ENCODE measurements at places on chromosomes 1 and 21.

DNA sequence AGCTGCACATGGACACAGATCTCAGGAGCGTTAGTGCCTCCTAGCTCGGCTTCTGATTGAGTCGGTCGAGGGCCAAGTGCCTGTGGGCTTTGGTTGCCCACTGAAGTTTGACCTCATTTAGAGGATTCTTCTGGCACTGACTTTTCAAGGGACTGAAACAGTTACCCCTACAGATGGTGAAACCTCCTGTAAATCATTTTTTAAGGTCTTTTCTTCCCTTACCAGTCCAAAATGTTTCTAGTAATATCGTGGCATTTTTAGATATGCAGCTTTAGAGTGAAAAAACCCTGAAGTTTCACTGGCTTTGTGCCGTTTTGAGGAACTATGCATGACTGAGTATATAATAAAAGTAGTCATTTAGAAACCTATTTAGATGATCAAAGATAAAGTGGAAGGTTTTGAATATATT is 34.7 kb upstream of the L1TD1 start:
- no peak for DNase-seq

DNA sequence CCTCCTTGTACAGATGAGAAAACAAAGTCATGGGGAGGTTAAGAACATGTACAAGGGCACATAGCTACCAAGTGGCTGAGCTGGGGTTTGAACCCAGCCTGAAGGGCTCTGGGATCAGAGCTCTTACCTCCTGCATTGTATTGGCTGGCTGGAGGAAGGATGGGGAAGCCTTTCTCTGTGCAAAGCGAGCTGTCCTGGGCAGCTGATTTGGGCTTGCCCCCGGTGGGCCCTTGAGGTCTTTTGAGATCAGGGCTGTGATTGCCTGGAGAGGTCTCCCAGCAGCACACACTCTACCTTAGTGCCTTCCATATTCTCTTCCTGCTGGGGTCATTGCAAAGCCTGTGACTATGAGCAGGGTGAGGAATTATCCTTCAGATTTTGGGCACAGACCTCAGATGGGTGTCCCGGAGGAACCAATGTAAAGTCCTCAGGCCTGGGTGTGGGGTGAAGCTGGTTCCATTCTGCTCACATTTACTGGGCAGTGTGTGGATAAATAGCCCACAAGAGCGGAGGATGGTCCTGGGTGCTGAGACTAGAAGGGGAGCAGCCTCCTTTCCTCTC is 53.3 kb upstream of the EPS8L3 start:
- no peak for DNase-seq

- no peak for DNase-seq
Measured at GRCh38 chr1:169025412-169025811, 81.1 kb upstream of the ATP1B1 start.

GRCh38 chr21:45979141-45979631 is 2.4 kb upstream of the COL6A1 start:
- DNase-seq: no peak

- DNase-seq: no peak
Measured at GRCh38 chr1:162726555-162726954, 63.9 kb upstream of the HSD17B7 start.

DNA sequence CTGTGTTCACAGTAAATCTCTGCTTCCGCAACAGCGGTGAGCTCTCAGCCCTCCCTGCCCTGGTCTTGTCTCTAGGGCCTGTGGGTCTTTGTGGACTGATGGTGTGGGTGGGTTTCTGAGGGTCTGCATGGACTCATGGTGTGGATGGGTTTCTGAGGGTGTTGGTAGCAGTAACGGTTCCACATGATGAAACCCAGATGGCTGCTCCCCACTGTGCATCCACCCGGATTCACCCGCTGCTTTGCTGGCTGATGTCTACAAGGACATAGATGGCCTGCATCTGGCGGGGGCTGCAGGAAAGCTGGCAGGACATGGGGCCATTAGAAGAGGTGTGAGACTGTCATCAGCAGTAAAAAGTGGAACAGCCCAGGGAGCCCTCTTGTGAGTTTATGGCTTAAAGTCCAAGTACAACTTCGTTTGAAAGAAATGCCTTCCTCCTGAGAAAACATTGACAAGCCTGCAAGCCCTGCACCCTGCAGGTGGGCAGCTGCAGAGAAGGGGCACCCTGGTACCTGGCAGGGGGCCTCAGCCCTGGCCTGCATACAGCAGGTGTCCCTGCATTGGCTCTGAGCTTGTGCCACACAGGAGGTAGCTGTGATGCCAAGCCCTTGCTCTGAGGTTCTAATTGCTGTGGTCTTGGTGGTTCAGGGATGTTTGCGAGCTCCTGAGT is 156.9 kb upstream of the COL6A1 start:
- no peak for DNase-seq

DNA sequence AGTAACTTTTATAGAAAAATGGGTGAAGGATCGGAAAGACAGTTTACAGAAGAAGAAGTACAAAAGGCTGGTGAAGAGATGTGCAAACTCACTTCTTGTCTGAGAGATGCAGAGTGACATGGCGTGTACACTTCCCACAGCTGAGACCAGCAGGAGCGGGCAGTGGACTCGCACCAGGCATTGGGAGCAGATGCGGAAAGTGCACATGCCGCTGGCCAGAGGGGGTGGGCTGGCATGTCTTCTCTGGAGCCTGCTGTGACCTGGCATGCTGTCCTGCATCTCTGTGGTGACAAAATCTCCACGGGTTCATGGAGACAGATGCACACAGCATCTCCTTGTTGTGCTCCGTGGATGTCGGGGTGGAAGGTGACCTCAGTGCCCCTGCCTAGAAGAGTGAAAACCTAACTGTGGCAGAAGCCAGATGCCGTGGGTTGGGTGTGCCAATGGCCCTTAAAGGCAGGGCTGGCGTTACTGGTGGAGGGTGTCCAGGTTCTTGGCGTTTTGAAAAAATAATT is 128.6 kb upstream of the COL6A1 start:
- DNase-seq: no peak

DNA sequence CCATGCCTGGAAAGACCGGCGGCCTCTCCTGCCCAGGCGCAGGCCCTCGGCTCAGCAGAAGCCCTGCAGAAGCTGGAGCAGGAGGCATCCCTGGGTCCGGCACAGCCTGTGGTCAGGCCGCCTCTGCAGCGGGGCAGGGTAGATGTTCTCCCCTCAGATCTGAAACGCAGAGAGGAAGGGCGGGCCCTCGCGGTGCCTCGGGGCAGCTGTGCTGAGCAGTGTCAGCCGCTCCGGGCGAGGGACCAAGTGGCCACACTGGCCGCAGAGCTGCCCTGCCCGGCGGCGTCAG is 175.3 kb upstream of the ARHGEF16 start:
- DNase-seq: no peak

GRCh38 chr1:108617724-108618056 is 43.2 kb downstream of the HENMT1 start:
- DNase-seq: no peak

- DNase-seq: no peak
Measured at GRCh38 chr1:36359383-36359782, 26.3 kb downstream of the STK40 start.

DNA sequence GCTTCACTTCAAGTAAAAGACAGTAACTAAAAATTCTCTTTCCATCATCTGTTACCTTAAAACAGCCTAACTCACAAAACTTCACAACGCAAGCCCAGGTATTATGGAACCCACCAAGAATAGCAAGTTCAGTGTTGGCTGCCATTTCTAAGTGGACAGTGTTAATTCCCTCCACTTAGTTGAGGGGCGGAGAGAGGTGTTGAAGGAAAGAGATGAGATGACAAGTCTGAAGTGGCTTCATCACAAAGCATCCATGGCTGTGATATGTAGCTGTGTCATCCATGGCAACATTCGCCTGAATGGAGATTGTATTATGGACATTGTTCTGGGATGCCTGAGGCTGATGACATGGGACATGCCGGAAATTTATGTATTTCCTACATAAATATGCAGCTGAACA is 101.8 kb downstream of the SIM2 start:
- DNase-seq: no peak

GRCh38 chr21:34915364-34915841 is 133.7 kb downstream of the RUNX1 start:
- DNase-seq: no peak

- DNase-seq: no peak
Measured at GRCh38 chr1:204584699-204585372, 68.6 kb downstream of the MDM4 start.

GRCh38 chr1:111909030-111909429 is 80.4 kb downstream of the KCND3 start:
- DNase-seq: no peak

DNA sequence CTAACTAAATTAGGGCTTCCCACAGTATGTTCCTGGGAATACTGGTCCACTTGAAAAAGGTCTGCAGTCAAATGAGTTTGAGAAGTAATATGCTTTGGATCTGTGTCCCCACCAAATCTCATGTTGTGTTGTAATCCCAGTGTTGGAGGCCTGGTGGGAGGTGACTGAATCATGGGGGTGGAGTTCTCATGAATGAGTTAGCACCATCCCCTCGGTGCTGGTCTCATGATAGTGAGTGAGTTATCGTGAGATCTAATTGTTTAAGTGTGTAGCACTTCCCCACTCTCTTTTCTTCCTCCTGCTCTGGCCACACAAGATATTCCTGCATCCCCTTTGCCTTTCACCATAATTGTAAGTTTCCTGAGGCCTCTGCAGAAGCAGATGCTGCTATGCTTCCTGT is 16.9 kb upstream of the DMRTB1 start:
- DNase-seq: no peak

DNA sequence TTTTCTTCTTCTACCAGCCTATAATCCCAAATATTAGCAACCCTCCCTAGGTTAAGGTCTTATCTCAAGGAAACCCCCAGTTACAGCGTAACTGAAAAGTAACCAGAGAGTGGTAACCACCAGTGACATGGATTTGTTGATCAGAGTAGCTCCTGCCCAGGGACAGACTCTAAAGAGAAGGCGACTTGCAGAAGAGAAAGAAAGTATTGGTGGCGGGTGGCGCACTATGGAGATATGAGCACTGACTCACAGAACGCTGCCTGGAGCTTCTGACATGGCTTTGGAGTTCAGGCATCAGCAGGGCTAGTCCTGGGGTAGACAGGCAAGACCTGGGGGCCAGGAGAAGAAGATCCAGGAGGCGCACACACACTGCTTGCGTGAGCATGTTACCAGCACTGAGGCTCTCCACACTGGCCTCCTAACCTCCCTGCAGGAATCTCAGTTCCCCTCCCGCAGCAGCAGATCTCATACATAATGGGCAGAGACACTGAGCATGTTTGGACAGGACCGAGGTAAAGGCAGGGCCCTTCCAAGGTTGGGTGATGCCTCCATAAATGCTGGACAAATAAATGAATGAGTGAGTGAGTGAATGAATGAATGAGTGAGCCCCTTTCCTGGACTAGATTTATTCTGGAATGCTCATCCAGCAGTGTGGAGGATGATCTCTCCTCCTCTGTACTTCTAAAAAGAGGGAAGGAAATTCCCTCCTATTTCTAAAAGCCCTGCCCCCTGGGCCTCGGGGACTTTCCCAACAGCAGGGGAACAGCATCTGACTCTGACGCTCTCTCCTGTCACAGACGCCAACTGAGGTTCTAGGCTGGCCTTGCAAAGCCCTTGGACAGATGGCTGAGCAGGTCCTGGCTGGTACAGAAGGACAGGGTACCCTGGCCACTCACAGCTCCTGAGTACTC is 175.5 kb downstream of the CLIC6 start:
- DNase-seq: no peak

- no peak for DNase-seq
Measured at GRCh38 chr1:239539812-239540211, 153.4 kb downstream of the CHRM3 start.

DNA sequence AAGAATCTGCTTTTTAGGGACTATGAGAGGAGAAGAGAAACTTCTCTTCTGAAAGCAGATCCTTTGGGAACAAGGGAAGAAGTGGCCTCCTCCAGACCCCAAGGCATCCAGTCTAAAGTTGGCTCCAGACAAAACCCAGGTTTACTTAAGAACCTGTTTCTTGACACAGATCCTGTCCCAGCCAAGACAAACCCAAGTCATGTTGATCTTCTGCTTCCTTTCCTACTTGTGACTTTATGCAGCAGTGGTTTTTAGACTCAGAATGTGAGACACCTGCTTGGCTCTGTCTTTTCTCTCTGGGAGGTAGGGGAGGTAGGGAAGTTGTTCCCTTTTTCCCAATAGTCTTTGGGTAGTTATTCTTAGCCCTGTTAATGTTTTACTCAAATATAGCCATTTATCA is 38.3 kb downstream of the ELAPOR1 start:
- DNase-seq: no peak

- no peak for DNase-seq
Measured at GRCh38 chr1:188670837-188671236, 1806.8 kb downstream of the BRINP3 start.

DNA sequence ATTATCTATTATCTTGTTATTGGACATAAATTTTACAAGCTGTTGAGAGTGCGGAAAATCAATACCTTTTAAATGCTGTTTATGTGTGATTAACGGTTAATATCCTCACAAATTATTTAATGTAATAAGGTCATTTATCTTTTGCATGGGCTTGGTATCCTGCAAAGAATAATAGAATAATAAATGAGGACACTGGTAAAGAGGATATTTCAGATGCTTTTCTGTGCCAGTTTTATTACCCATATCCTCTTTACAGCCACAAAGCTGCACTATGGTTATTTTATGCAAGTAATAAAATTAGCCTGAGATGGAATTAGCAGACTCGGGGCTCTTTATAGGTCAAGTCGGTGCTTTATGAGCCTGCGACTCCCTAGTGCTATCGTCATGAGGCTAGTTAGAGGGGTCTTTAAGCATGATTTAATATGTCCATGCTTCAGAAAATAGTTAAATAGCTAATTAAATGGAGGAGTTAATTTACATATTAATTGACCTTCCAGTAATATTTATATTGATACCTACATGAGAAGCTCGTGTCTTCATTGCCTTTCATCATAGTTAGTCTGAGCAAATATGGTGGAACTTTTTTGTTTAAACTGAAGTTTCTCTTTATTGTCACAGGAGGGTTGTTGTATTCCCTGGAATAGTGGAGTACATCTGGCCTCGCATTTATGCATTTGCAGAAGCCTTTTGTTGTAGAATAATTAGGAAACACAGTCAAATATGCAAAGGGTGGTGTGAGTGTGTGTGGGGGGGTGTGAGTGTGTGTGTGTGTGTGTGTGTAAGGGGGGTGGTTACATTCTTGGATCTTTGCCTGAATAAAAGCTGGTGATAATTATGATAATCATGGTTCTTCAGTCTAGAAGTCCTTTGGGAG is 120.3 kb downstream of the ATG4C start:
- DNase-seq: no peak

- DNase-seq: no peak
Measured at GRCh38 chr1:55081188-55081904, 42.0 kb downstream of the PCSK9 start.

- no peak for DNase-seq
Measured at GRCh38 chr1:94953746-94954145, 26.8 kb upstream of the CNN3 start.

DNA sequence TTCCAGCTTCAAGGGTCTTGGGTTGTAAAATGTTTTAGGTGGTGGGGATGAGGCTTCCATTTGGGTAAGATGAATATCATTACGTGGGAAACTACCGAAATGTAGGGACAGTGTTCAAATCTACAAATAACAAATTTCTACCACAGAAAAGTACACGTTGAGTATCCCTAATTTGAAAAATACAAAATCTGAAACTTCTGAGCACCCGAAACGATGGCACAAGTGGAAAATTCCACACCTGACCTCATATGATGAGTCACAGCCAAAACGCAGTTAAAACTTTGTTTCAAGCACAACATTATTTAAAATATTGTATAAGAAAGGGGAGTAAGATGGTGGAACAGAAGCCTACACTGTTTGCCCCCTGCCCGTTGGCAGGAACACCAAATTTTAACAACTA is 8.8 kb upstream of the HENMT1 start:
- DNase-seq: no peak
